ENCODE measurements at places on chromosomes 2 and 18. TPM values are rescaled to one million over a fixed set of nuclear protein-coding genes. Genes with fewer than 3 reads are reported as not detected.

Gene SLC39A10
- 29.1 TPM for polyA plus RNA-seq

Gene IL1RN
- not detected for polyA plus RNA-seq

Gene ACMSD
- 0.76 TPM for polyA plus RNA-seq

Gene CDKL4
- polyA plus RNA-seq: 0.79 TPM

Gene MATN3
- polyA plus RNA-seq: 1.0 TPM

Gene CD302
- 20.7 TPM for polyA plus RNA-seq

Gene TMEM169
- polyA plus RNA-seq: 3.4 TPM

Gene QPCT
- 8.9 TPM for polyA plus RNA-seq
